Right lobe of liver (tissue), 6 donors: ENCODE measurements at places on chromosomes 4 and X.

DNA sequence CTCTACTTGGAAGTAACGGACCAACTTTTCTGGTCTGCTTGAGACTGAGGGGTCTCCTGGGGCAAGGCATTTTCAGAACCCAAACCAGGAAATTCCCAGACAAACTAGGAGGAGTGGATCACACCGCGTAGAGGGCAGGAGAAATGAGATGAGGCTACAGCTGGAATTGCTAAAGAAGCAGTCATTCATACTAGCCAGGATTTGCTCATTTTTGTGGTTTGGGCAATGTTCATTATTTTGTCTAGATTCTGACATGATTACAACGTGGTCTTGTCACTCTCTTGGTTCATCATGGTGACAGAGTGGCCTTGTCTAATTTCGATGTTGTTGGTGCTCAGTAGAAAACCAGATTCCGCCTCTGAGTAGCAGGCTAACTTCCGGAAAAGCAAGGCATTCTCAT, 63.2 kb downstream of the BANK1 start:
- no peak for DNase-seq

- DNase-seq: no peak
Measured at GRCh38 chr4:20687864-20688263, 12.4 kb upstream of the PACRGL start.

- DNase-seq: no peak
Measured at GRCh38 chr4:76504613-76505465, 69.8 kb downstream of the SHROOM3 start.

GRCh38 chr4:127623797-127624083, 9.0 kb upstream of the INTU start:
- no peak for DNase-seq

GRCh38 chr4:187172340-187172761, 448.7 kb upstream of the FAT1 start:
- DNase-seq: no peak

DNA sequence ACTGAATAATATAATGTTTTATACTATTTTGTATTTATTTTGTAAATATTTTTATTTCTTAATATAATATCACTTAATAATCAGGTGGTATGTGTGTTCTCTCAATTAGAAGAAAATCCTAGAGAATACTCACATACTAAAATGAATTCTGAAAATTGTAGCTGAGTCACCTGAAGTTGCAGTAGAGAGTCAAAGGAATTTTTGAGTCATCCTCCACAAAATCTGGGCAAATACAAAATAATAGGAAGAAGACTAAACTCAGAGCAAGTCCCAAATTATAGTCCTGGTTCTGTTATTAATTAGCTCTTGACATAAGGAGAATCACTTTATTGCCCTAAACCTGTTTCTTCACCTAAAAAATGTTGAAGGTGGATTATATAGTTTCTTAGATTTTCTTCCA, 57.8 kb downstream of the SPATA4 start:
- DNase-seq: no peak

GRCh38 chr4:40448875-40449274, 113.7 kb downstream of the CHRNA9 start:
- peak; percentile 70 for DNase-seq

DNA sequence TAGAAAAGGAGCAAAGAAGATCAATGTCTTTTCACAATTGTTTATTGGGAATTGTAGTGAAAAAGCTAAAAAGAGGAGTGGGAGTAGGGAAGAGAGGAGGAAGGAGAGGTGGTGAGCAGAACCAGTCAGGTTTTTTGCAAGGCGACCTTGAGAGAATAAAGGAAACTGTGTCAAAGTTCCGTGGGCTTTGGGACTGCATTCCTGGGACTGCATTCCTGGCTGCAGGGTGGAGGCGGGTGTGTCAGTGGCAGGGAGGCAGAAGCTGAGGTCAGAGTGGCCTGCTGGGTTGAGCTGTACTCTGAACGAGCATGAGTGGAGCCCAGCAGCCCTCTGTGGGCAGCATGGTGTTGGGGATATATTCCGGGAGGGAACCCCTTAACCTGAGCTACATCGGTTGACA, 66.8 kb upstream of the UCP1 start:
- DNase-seq: no peak

DNA sequence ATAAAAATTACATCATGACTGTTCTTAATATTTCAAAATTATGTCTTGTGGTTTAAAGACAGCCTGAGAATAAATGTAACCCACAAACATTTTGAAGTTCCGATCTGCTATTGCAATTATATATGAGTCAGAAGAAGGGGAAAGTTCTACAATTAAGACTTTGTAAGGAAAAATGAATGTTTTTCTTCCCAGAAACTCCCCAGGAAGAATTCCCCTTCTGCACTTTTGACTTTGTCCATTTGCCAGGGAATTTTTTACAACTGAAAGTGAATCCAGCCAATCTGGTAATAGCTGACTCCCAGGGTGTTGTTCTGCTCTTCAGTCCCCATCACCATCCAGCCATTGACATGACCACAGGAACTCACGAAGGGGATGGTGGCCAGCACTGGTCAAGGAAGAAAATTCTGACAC, 61.6 kb upstream of the NOCT start:
- no peak for DNase-seq

GRCh38 chr4:135325264-135325663, 1123.7 kb upstream of the PABPC4L start:
- no peak for DNase-seq

- DNase-seq: no peak
Measured at GRCh38 chrX:10656214-10656613, 35.8 kb upstream of the MID1 start.

DNA sequence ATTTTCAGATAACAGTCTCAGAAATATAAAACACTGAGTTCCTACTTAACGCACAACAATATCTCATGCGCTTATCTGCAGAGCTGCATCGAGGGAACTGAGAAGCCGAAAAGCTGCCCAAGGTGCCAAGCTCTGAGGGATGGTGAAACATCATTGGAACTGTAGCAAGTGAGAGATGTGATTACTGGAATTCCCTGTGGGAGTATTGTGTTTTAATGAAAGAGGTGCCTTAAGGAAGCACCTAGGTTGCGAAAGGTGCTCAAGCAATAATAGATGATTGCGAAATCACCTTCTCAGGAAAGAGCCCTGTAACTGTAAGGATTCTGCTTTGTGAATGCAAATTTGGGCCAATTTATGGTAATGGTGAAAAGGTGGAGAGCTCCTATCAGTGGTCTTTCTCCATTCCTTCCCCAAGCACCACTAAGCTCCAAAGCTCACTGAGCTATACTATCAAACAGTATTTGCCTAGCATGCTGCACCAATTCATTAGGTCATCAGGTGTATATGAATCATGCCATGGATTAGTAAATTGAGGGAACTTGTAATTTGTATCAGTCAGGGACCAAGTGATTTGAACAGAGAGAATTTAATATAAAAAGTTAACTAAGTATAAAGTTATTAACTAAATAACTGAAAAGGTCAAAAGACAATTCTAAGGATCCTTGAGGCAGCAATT, 59.0 kb upstream of the ATP8A1 start:
- no peak for DNase-seq

GRCh38 chr4:14877246-14878225, 124.7 kb upstream of the CPEB2 start:
- DNase-seq: no peak

GRCh38 chr4:93649828-93650227, 178.7 kb upstream of the ATOH1 start:
- no peak for DNase-seq

DNA sequence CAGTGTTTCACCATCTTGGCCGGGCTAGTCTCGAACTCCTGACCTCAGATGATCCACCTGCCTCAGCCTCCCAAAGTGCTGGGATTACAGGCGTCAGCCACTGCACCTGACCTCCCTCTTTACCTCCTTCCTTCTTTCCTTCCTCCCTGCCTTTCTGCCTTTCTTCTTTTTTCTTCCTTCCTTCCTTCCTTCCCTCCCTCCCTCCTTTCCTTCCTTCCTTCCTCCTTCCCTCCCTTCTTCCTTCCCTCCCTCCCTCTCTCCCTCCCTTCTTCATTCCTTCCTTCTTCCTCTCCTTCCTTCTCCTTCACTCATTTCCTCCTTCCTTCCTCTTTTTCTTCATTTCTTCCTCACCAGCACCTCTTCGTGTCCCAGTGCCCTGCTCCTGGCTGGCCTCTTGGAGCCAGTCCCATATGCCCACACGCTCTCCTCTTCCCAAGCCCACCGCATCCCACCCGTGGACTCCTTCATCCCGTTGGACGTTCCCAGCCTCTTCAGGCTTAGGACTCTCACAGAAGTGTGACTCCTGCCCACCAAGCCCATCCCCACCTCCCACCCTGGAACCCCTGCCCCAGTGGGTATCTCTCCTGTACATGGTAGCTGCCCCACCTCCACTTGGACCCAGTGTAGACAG, 22.6 kb downstream of the CSF2RA start:
- no peak for DNase-seq

- no peak for DNase-seq
Measured at GRCh38 chr4:7193030-7193958, 956 bp downstream of the SORCS2 start.

DNA sequence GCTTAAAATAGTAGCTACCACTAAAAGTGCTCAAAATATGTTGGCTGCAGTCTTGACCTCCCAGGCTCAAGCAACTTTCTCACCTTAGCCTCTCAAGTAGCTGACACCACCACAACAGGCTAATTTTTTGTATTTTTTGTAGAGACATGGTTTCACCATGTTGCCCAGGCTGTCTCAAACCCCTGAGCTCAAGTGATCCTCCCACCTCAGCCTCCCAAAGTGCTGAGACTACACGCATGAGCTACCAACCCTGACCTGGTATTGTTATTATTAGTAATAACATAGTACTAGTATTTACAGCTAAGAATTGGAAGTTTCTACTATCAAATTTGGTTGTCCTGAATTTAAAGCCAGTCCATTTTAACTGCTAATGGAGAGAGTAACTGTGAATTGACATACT, 18.0 kb downstream of the STAP1 start:
- DNase-seq: no peak

DNA sequence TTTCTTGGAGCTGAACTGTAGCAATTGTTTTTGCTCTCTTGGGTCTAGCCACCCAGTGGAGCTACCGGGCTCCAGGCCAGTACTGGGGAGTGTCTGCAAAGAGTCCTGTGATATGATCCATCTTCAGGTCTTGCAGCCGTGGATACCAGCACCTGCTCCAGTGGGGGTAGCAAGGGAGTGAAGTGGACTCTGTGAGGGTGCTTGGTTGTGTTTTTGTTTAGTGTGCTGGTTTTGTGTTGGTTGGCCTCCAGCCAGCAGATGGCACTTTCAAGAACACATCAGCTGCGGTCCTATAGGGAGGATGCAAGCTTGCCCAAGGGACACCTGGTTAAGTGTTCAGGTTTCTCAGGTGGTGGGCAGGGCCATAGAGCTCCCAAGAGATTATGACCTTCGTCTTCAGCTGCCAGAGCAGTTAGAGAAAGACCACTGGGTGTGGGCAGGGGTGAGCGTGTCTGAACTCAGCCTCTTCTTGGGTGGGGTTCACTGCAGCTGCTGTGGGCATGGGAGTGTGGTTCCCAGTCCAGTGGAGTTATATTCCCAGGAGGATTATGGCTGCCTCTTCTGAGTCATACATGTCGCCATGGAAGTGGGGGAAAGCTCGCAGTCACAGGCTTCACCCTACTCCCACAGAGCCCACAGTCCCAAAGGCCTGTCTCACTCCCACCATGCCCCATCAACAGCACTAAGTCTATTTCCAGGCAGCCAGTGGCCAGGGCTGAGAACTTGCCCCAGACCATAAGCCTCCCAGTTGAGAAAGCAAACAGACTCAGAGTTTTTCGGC, 811.6 kb downstream of the GLUD2 start:
- no peak for DNase-seq

DNA sequence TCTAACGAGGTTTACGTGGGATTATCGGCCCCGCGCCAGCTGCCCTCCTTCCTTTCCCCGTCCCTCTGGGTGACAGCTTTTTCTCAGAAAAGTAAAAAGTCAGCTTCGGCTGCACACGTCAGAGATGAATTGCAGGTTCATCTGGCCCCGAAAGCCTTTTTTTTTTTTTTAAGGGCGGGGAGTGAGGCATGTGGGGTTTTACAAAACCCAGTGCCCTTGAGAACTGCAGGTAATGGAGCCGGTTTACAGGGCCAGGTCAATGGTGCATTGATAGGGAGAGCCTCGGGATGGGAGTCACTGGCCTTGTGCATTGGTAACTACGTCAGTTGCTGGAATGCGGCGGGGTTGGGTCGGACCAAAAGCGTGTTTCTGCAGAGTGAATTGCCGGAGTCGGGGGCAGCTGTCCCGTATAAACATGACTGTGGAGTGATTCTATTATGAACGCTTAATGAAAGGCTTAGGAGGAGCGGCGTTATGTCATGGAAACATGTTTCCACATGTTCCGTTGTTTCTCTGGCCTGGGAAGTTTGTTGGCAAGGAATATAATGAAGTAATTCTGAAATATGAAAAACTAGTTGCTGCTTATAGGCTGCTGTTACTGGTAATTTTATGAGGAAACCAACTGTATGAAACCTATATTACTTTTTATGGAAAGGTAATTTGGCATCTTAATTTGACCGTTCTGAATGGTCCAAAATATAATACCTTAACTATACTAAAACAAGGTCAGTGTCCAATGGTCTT, 1.1 kb downstream of the HSPA4L start:
- peak; percentile 77 for DNase-seq

- no peak for DNase-seq
Measured at GRCh38 chrX:24566240-24566639, 80.9 kb downstream of the PCYT1B start.

- DNase-seq: no peak
Measured at GRCh38 chr4:181085557-181085956, 1157.6 kb upstream of the TENM3 start.

DNA sequence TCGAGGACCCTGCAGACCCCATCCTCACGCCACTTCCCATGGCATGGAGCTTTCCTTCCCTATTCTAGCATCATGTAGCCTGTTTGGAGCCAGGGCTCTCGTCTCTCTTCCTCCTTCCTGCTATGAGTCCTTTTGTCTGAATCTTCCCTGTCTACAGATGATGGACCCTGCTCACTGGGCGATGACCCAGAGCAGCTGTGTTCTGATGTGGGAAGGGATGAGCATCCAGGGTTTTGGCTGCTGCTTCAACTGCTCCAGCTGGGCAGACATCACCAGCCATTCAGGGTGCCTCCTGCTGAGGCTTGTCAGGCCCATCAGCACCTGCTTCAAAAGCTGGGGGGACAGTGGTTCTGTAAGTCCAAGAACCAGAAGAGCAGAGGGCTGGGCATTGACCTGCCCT, 3.2 kb upstream of the CCKAR start:
- DNase-seq: no peak

DNA sequence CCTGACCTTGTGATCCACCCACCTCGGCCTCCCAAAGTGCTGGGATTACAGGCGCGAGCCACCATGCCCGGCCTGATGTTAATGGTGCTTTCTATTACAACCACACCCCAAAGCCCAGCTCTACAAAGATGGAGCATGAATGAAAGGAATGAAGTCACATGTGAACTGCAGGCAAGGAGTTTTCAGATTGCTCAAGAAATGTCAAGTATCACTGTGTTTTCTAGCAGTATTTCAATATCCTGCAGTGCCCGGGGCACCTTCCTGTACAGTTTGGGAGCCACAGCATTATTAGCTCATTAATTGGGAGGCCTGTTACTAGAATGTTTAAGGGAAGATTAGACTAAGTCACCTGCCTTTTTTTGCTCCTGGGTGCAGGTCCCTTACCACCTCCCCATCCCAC, 40.1 kb downstream of the PRIMPOL start:
- no peak for DNase-seq
